ENCODE measurements at places on chromosomes 4 and X.

DNA sequence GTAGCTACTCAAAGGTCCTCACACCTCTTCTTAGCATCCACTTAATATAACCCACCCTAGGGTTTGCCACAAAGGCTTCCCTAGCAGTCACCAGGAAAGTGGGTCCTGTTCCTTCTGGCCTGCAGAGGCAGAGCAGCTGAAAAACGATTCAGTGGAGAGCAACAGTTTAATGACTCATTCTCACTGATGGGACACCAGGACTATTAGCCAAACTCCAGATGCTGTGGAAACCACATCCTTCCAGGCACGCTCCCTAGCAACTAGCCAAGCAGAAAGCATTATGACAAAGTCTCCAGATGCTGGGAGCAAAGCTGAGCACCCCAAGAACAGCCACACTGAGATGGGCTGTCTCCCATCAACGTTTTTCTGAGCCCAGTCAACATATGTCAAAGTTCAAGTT, 30.3 kb upstream of the UTP14A start:
- no peak for DNase-seq

DNA sequence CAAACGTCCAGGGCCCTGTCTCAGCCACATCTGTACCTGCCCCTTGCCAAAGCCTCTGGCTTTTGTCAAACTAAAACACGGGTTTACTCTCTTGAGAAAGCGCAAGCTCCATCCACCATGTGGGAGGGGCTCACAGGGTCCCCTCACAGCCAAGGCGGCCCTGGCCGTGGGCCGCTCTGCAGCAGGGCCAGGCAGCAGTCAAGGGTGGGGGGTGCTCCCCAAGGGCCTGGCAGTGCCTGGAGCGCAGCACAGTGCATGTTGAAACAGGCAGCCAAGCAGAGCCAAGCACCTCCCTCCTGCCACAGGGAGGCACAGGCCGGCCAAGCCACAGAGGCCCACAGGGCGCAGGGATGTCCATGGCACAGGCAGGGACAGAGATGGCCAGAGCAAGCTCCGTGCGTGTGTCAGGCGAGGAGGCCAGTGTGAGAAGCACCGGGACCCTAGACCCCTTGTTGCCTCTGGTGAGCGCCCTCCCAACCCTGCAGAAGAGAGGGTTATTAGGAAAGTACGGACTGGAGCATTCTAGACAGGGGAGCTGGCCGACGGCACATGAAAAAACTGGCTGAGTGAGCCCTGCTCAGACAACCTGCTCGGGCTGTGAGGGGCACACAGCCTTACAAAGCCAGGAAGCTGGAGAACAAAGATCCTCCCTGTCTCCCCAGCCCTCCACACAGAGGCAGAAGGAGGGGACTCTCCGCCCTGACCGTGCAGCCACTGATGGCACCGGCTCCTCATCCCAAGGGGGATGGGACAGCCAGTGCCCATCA, 39.0 kb downstream of the FAM53A start:
- DNase-seq: no peak

DNA sequence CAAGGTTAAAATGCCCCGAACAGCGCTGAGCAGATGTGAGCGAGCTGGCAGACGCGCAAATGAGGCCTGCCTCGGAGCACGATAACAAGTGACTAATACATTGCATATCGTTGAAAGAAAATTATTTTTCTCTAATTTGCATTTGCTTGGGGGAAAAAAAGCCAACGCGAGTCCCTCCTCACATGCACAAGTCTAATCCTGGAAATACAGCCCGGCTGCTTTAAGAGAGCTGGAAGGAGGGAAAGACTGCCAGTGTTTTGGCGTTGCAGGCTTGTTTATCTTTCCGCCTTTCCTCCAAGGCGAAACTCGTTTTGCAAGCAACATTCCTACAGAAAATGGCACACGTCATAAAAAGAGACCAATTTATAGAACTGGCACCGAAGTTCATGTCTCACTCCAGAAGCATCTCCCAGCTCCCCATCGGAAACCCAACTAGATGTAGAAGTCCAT, 12.6 kb downstream of the BCOR start:
- no peak for DNase-seq

DNA sequence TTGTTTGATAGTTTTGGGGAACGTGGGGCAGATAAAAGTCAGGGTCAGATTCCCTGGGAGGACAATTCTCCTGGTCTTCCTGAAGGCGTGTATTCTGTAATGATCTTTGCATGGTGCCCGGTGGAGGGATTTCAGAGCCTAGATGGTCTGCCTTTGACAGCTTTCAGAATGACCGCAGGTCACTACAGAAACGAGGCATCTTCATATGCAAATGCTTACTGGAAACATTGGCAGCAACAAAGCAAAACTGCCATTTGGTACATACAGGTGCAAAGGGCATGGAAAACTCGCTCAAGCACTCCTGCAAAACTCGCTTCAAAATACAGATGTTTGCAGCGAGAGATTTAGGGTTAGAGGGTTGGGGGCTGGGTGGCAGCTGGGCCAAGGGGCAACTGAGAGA, 8.8 kb downstream of the C4orf50 start:
- no peak for DNase-seq

DNA sequence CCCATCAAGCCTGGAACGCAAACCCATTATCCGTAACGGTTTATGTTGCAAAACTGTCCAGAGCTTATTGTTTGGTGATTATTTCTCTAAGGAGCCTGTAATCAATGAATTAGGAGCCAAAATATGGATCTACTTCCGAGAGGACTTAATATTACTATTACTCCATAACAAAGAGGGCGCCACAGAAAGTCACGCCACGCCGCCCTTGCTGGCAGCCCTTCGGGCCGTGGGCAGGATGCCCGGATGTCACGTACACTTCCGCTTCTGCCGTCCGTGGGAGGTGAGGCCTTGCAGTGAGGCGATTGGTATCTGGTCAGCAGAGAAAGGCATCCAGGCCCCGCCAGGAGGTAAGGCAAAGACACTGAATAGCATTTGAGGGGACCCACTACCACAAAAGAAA, at the start of gene MAGEB10:
TSS of gene MAGEB10 (plus strand) at position 301 of the 400 bp plus-strand sequence. CDS start 13,317 bp downstream, outside the sequence.
- DNase-seq: no peak

DNA sequence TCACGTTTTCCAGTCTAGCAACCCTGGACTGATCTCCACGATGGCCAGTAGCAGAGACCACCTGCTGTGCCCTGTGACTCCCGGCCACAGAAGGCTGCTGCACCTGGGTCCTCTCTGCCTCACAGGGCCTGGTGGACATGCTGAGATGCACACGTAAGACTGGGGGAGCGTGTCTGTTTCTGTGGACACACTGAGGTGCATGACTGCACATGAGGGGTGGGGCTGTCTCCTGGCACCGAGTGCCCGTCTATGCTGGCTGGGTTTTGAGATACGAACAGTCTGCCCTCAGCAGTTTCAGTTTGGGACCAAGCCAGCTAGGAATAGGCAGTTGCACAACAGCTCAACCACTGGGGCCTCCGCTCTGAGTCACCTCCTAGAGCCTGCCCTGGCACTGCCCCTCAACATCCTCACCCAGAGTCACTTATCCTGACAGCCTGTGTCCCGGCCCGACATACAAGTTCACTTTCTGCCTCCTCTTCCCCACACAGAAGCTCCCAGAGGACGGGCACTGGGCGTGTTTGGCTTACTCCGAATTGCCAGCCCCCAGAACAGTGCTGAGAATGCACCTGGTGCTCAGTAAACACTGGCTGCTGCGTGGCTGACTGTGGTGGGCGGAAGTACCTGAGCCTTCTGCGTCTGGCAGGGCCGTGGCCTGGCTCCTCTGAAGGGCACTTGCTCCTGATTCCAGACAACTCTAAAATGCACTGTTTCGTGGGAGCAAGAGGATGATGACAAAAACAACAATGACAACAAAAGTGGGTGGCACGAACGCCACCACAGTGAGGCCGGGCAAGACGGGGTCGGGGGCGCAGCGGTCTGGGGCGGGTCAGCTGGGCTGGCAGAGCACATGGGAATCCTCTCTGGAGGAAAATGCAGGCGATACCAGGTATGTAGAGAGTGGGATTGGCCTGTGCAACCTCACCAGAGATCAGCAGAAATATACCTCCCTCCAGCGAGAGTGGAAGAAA, 30.9 kb downstream of the RNF212 start:
- no peak for DNase-seq
